LHCN-M2 (cell line): ENCODE measurements at places on chromosomes 6 and 20. TPM values are rescaled to one million over a fixed set of nuclear protein-coding genes. Genes with fewer than 3 reads are reported as not detected.

ASXL1 gene
- 23.3 and 28.4 TPM in 2 replicates for total RNA-seq

DNA sequence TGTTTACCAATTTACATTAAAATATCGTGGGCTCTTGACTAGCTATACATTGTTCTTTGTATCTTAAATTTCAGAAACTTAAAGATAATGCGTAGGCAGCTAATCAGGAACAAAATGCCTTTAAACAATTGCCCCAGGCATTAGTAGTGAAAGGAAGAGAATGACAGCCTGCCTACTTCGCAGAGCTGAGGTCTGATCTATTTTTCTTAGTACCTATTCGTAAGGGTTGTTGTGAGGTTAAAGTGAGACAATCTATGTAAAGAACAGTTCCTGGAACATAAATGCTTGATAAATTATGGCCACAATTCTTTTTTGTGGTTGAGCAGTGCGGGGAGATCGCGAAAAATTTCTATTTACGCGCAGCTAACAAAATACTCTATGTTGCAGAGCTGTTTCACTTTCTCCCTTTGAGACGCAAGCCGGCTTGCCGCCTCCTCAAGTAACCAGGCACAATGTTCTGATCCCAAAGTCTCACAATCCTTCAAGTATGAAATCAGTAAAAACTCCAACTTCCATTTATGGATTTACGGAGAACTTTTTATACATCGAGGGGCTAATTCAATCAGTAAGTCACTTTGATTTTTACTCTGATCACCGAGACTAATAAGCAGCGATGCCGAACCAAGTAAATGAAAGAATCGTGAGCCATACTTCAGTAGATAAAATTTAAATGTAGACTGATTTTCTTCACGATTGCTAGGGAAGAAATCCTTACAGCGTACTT, 878 bp upstream of the PNRC1 start:
- DNase-seq: peak; percentile 61

- DNase-seq: no peak
Observed at GRCh38 chr6:162416831-162417537, 310.6 kb downstream of the PRKN start.

DNA sequence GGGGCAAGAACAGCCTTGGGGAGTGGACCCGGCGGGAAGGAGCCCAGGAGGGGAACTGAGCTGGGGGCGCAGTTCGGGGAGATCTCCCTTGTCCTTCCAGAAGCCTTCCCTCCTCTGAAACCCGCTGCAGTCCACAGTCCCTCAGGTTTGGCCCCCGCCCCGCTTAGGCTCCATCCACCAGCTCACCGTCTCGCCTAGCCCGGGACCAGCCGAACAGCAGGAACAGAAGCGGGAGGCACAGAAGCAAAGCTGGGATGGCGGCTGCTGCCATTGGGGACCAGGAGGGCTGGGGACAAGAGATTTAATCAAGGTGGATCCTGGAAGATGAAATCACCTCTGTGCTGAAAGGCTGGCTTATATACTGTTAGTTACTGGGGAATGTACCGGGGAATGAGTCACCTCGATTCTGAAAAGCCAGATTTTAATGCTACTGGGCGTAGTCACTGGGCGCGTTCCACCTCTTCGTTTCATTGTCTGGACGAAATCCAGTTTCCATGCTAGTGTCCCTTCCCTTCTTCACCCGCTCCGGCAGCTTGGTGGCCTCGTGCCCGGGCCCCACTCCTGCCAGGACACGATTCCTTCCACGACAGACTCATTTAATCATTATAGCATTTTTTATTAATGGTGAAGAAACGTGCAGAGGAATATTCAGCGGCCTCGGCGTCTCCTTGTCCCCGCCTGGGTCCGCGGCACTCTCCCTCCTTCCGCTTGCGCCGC, at the start of gene RAET1L:
Gene RAET1L (minus strand): TSS at position 332 of the 717 bp plus-strand sequence. CDS start 61 bp downstream, at position 271.
- peak; percentile 15 for DNase-seq

DNA sequence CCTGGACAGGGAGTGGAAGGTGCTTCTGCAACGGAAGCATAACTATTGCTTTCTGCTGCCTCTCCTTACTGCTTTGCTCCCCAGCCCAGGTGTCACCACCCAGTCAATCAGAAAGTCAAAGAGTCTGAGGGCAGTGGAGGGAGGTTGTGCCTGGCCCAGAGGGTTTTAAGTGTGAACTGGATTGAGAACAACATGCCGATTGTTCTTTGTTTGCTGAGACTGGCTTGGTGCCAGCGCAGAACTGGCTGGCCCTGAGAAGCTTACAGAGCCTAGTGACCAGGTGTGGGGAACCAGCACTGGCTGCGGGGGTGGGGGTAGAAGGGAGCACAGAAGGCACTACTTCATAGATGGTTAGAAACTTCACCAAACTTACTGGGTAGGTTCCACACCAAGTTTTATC, 31.1 kb upstream of the ENPP4 start:
- no peak for DNase-seq

DNA sequence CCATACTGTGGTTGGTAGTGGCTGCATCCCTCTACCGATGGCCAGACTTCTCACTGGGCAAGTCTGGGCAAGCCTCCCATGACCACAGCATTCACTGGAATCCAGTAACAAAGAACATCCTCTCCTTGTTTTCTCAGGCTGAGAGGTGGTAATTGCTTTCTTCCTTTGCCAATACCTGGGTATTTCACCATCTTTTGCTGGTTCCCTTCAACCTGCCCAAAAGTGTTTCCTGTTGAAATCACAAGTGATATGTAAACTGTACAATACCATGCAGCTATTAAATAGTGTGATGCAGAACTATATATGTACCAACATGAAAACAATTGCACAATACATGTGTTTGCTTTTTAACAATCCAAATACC, at the start of gene PTCHD4:
Gene PTCHD4 (minus strand): TSS at position 55 of the 364 bp plus-strand sequence. CDS start 42,240 bp downstream, outside the sequence.
- peak; percentile 93 for DNase-seq

DNA sequence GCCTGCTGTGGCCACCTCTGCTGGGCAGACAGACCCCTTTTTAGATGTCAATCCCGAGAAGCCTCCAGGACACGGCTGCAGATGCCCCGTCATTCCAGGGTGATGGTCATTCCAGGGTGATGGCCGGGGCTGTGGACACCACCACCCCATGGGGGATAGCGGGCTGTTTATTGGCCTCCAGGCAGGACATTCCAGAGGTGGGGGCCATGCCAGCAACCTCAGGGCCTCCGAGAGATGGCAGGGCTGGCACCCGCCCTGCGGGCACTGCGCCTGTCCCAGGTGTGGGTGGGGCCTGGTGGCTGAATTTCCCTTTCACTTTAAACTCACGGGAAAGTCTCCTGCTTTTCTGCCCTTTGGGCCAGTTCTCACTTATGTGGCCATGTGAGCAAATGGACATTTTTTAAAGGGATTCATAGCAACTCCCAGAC, 14.5 kb downstream of the COL9A3 start:
- DNase-seq: no peak

DNPH1 gene
- 102 and 103 TPM in 2 replicates for total RNA-seq

ETV7 gene
- 0.17 TPM in 1 of 2 replicates, not detected in the other for total RNA-seq

DNA sequence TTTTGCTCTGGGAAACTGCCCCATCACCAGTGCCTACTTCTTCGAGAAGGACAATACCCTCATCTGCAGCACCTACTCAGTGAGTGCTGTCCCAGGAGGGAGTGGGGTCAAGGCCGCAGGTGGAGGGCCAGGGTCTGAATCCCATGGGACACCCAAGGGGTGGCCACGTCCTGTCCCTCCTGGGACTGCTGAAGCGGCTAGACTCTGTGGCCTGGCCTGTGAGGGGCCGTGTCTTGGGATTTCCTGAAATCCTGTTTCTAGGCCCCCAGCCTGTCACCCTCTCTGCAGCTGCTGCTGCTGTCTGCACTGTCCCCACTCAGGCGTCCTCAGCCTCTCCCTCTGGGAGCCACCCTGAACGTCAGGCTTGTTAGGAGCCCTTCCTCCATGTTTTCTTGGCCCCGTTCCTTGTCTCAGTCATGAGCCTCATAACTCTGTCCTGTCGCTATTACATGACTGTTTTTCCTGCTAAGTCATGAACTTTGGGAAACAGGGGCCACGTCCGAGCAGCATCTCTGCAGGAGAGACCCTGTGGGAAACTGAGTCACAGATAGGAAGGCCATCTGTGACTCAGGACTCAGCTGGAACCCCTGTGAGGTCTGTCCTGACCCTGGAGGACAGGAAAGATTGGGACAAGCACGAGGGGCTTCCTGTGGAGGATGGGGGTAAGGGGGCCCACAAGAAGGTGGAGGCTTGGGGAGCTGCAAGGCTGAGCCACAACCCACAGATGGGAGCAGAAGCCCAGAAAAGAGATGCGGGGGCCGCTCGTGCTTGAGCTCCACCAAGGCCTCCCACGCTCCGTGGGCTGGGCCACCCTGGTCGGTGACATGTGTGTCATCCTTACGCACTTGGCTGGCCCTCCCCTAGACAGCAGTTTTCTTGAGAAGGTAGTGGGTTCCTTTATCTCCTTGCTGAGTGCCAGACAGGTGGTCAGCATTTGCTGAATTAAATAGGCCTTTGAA, 49.9 kb downstream of the EFCAB8 start:
- DNase-seq: no peak

GRCh38 chr6:34834789-34835518, 43.1 kb downstream of the BLTP3A start:
- DNase-seq: peak; percentile 69

OR2B2 gene
- total RNA-seq: not detected in 2 replicates

SLC13A3 gene
- 0.17 TPM in 1 of 2 replicates, not detected in the other for total RNA-seq

SOBP gene
- total RNA-seq: under 0.01 and 0.19 TPM in 2 replicates

FAM83C gene
- total RNA-seq: not detected in 2 replicates

- DNase-seq: peak; percentile 84
Observed at GRCh38 chr20:37534401-37535157, 6.9 kb upstream of the BLCAP start.

- no peak for DNase-seq
Observed at GRCh38 chr20:10779911-10780310, 106.1 kb upstream of the JAG1 start.

DNA sequence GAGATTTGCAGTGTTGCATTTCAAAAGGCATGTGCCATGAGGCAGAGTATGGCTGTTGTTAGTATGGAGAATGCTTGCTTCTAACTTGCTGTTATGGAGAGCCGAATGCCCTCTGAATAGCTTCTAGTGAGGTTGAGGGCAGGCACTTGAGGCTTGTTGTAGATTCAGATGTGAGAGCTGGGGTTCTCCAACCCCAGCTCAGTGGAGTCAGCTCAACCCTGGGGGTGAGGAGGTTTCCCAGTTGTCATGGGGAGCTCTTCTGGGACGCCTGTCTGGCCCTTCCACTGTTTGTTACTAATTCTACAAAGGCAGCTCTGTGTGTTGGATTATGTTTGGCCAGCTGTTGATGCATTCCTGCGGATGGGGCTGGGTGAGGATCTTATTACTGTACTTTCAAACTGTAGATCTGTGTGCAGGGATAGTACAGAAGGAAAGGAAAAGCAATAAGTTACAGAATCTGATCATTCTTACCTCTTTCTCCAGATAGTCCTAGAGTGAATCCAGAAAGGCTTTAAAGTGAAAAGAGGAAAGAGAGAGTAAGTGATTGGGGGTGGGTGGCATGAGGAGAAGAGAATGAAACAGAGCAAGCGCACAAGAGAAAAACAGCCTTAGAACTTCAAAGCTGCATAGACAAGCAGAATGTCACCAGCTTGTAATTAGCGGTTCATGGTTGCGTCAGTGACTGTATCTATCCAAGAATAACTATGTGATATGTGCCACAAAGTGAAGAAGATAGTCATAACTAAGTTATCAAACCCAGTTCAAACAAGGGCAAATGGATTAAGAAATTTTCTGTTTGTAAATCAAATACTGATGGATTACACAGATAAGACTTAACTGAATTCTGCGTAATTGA, 148.7 kb downstream of the PRL start:
- DNase-seq: peak; percentile 98

DNA sequence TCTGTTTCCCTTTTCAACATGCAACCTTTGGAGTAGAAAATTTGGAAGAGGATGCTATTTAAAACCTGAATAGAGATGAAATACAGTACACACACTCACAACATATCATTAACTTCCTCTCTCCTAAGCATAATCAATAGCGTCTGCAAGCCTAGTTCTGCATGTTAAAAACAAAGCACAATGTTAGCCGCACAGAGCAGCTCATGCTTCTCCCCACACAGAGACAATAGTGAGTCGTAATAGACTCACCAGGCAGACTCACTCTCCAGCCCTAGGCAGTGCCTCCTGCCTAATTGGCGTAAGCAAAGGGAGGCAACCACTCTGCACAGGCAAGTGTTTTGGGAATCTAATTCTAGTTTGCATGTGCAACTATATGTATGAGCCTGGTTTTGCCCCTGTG, 45.8 kb upstream of the ARID1B start:
- DNase-seq: peak; percentile 67

DNA sequence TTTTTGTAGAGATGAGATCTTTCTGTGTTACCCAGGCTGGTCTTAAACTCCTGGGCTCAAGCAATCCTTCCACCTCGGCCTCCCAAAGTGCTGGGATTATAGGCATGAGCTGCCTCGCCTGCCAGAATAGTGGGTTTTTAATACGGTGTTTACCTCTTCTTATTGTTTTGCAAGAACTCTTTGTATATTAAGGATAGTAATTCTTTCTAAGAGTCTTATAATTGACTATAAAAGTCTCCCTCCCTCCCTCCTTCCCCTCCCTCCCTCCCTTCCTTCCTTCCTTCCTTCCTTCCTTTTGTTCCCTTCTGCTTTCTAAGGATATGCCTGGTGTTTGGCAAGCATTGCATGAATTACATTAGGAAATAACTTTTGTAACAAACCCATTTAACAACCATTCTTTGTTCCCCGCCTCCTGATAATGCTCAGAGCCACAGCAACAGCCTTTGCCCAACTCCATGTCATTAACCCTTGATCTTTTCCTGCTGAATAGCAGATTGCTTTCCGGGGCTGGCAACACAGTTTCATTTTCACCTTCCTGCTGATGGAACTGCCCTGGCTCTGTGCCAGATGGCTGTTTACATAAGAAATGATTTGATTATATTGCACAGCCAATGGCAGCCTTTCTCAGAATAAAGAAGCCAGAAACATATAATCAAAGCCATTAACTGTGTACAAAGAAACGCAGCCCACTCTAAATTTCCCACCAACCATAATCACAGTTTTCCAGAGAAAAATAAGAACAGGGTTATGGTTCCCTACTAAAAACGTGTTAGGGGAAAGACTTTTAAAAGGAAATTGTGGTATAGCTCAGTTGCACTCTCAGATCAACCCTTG, 143.7 kb upstream of the PTPN1 start:
- peak; percentile 51 for DNase-seq

- DNase-seq: no peak
Observed at GRCh38 chr20:36230019-36230418, 6.3 kb upstream of the AAR2 start.

CD40 gene
- total RNA-seq: 1.2 and 2.6 TPM in 2 replicates

DNA sequence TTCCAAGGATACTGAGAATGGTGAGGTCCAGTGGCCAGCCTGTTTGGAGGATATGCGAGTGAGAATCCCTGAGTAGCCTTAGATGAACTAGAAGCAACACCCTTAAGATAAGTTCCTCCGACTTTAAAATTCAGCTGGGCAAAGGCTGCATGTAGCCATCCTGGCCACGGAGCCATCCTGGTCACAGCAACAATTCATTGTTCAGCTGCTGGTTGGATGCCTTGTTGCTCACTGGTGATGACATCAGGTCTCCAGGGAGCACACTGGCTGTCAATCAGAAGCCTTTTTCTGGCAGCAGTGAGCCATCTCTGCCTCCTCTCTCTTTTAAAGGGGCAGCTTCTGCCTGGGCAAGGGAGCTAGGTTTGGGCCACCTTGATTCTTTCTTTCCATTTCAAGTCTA, 22.4 kb upstream of the RIMS4 start:
- DNase-seq: peak; percentile 71

GRCh38 chr6:166465671-166466087, 82.9 kb upstream of the MPC1 start:
- DNase-seq: peak; percentile 7
